ENCODE measurements at places on chromosomes 6 and 20.

DNA sequence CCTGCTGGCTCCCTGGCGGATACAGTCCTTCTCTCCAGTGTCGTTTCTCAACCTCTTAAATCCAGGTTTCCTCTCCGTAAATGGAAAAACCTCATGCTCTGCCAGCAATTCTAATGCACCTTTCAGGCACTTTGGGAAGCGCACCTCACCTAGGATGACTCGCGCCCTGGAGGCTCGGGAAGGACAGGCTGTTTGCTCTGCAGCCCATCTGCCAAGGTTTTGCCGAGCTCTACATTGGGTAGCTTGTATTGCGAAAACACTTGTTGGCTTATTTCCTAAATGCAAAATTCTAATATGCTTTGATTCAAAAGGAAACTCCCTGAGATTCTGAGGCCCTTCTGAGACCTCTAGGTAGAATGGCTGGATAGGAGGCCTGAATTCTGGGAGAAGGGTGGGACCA is 102.6 kb upstream of the MLN start:
- peak; percentile 17 for DNase-seq

- DNase-seq = no peak
Measured at GRCh38 chr6:23728707-23729106, 397.3 kb upstream of the NRSN1 start.

DNA sequence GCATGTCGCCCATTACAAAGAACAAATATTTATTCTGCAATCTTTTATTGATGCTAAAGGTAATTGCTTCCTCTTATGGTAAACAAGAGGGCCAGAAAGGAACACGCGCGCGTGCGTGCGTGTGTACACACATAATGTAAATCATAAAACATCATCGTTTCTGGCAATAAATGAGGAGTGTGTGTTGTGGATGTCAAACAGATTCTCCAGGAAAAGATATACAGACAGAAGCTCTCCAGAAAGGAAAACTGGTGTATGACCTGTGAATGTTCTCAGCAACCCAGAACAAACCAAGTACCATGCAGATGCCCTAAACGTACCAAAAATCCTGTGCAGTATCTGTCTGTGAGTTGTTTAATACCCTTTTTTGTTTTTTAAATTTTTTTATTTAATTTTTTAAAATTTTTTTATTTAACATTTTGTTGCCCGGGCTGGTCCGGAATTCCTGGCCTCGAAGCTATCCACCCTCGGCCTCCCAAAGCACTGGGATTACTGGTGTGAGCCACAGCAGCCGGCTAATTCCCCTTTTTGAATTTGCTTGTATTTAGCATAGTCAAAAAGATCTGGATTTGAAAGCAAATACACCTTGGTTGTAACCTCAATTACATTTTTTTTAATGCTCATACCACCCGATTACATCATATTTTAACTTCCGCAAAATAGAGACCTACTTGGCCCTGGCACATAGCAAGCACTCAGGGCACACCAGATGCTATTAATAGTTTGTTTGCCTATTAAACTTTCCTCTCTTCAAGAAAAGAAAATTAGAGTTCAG is 909 bp upstream of the NUDT3 start:
- DNase-seq = no peak

GRCh38 chr20:54028276-54029011 is 42.0 kb downstream of the BCAS1 start:
- no peak for DNase-seq

DNA sequence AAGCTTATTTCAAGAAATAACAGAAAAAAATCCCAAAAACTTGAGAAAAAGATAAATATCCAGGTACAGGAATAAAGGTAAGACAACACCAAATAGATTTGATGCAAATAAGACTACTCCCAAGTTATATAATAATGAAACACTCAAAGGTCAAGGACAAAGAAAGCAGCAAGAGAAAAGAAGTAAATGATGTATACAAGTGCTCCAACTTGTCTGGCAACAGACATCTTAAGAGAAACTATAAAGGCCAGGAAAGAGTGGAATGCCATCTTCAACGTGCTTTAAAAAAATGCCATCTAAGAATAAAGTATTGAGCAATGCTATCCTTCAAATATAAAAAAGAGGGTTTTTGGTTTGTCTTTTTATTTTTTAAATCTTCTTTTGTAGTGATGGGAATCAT is 54.2 kb downstream of the REV3L start:
- DNase-seq = no peak

Data from epithelial cell of esophagus (primary cell).